NCI-H446 treated with DMSO at 0.1 percent for 48 hours (cell line): ENCODE measurements at places on chromosomes 4 and X.

DNA sequence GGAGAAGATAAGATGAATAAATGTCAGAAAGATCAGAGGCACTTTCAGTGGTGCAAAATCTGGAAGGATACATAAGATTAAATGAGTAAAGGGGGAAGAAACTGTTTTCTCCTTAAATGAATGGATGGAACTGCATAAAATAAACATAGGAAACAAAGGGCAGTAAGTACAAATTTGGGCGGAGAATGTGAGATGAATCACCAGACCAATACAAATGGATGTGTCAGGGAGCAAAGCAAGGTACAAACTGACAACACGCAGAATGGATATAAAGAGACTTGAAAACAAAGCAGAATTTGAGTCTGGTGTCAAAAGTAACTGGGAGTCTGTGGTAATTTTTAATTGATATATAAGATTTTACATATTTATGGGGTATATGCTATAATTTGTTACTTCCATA is 175.3 kb upstream of the PCDH18 start:
- DNase-seq, result no peak

- DNase-seq, result no peak
Observed at GRCh38 chr4:163071308-163071707, 95.4 kb downstream of the NAF1 start.

GRCh38 chr4:42122237-42122636 is 30.2 kb downstream of the BEND4 start:
- DNase-seq, result no peak

- no peak for DNase-seq
Observed at GRCh38 chr4:186772936-186773487, 49.4 kb upstream of the FAT1 start.

GRCh38 chr4:89899152-89899551 is 4.5 kb downstream of the MMRN1 start:
- DNase-seq, result no peak

DNA sequence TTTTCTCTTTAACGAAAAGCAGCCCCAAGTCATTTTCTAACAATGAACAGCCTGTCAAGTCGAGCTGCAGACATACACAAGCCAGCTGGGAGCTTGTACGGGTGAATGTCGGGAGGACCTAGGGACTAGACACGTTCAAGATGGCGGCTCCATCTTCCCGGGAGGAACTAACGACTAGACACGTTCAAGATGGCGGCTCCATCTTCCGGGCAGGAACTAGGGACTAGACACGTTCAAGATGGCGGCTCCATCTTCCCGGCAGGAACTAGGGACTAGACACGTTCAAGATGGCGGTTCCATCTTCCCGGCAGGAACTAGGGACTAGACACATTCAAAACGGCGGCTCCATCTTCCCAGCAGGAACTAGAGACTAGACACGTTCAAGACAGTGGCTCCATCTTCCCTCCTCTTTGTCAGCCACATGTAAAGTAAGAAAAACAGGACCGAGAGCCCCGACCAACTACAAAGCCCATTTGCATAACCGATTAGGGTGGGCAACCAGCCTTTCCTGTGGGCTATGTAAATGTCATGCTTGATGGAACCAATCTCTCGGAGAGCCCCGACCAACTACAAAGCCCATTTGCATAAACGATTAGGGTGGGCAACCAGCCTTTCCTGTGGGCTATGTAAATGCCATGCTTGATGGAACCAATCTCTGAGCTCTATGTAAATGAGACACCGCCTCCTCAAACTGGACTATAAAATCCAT is 175.5 kb downstream of the DHRSX start:
- no peak for DNase-seq

DNA sequence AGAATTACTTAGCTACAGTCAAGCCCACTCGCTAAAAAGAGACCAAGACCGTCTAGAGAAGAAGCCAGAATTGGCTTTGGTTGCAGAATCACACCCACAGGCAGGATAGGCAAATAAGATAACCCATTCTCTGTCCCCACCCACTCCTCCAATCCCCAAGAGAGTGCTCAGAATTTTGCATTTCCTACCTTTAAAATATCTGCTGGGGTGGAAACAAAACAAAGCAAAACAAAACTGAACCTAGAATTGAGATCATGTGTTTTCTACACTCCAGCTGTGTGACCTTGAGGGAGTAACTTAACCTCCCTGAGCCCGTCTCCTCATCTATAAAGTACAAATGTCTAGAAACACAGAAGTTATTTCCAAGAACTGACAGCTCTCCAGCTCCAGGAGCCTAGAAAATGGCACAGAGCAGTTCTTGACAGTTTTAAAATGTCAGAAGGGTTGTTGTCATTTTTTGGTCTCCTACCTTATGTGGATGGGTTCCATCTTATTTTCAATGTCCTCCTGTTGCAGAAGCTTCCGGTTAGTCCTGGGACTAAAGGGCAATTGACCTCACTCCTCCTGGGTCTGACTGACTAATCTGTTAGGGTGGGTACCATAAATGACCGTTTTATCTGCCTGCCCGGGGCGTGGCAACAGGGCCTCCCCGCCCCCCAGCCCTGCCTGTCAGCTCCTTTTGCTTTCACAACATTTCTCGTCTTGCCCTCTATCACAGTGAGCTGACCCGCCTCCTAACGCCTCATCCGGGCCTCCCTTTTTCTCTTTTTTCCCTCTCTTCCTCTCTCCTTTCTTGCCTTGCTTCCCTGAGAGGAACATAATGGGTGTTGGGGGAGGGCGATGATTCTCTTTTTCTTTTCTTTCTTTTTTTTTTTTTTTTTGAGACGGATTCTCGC is 114.0 kb downstream of the RBM47 start:
- no peak for DNase-seq
